ENCODE measurements at places on chromosomes 2 and 18.

GRCh38 chr18:35862119-35862640 is 110.3 kb upstream of the RMP24 start:
- no peak for DNase-seq

GRCh38 chr2:241686650-241687425 is at the start of gene DTYMK:
Gene DTYMK (minus strand): TSS chr2:241686815. CDS start chr2:241686783, 32 bp downstream.
- DNase-seq, result peak; percentile 96

GRCh38 chr2:26683583-26683982 is 8.9 kb upstream of the KCNK3 start:
- DNase-seq, result no peak

- DNase-seq, result no peak
These were observed 165.4 kb downstream of the CAPN13 start for GRCh38 chr2:30641765-30642345.

- no peak for DNase-seq
These were observed 9.6 kb upstream of the AQP4 start for GRCh38 chr18:26875040-26875654.

GRCh38 chr2:118811514-118812115 is 35.8 kb downstream of the EN1 start:
- no peak for DNase-seq

- DNase-seq, result no peak
These were observed 59.7 kb downstream of the CPS1 start for GRCh38 chr2:210616074-210616473.

GRCh38 chr2:99485411-99485810 is 4.4 kb downstream of the REV1 start:
- no peak for DNase-seq

GRCh38 chr2:65537651-65538385 is 105.4 kb upstream of the SPRED2 start:
- DNase-seq, result no peak

DNA sequence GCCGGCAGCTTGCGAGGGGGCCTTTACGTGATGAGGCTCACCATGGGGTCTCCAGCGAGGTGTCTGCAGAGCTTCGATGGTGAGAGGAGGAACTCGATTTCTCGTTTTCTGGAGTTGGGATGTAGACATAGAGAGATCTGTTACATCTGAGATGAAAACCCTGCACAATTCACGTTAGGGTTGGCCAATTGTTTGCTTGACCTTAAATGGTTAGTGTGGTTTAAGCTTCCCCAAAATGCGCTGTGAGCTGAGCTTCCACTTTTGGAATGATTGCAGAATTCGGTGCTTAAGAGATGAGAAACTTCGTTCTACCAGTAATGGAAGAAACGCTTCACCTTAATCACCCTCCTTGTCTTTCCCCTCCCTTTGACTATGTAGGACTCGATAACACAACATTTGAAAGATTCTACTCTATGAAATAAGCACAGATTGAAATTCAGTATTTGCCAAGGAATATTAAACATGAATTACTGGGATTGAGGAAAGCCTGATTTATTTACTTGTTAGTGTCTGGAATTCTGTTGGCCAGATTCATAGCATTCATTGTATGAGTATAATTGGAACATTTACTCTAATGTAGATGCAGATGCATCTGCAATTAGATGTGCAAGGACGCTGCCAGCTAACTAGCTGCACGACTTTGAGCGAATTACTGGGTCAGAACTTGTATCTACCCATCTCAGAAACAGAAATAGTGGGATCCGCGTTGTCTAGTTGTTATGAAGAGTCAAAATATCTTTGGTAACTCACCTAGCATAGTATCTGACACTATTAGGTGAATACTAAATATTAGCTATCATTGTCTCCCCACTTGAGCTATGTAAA is 1.6 kb upstream of the KLF7 start:
- DNase-seq, result no peak

- DNase-seq, result no peak
These were observed 89.1 kb downstream of the CAMKMT start for GRCh38 chr2:44450806-44451205.

DNA sequence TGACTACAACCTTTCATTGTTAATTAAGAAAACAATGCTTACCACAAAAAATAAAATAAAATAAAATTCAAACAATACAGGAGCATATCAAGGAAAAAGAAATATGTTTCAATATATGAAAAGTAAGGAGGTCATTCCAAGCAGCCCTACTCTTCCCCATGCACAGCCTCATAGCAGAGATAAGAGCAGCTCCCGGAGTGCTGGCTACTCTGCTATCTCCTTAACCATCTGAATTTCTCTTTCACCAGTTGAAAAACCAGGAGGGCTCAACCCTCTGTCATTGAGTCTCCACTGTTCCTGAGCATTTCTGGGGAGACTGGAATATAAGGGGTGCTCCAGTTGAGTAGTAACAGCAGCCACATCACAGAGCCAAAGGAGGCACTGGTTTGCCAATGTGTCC is 201.4 kb downstream of the TCF4 start:
- DNase-seq, result no peak

- no peak for DNase-seq
These were observed 31.6 kb downstream of the ZNF532 start for GRCh38 chr18:58896268-58896667.

DNA sequence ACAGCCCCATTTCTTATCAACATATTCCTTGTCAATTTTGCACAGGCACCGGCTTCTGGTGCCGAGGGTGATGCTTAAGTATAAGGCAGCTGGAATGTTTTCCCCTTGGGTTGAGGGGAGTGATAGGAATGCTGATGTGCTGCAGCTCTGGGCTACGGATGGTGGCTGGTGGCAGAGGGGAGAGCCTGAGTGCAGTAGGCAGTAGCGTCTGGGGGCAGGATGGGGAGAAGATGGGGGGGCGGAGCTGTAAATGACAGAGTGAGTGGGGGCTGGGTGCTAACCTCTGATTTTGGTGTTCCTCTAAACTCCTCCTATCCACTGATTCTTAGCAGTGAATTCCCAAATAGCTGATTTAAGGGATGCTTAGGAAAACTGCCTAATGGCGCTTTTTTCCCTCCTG is 20.7 kb downstream of the TMEM178A start:
- DNase-seq, result no peak

- no peak for DNase-seq
These were observed 103.4 kb downstream of the HDAC4 start for GRCh38 chr2:239297142-239298004.

- DNase-seq, result no peak
These were observed 2.7 kb downstream of the RASGRP3 start for GRCh38 chr2:33478968-33479731.

- no peak for DNase-seq
These were observed 232.4 kb downstream of the CD226 start for GRCh38 chr18:69715191-69715795.

- DNase-seq, result no peak
These were observed 89.7 kb upstream of the TTC39C start for GRCh38 chr18:23924813-23925212.

- DNase-seq, result no peak
These were observed 32.5 kb downstream of the GPR45 start for GRCh38 chr2:105274046-105274445.

GRCh38 chr2:232511336-232511890 is 8.8 kb upstream of the PRSS56 start:
- no peak for DNase-seq

DNA sequence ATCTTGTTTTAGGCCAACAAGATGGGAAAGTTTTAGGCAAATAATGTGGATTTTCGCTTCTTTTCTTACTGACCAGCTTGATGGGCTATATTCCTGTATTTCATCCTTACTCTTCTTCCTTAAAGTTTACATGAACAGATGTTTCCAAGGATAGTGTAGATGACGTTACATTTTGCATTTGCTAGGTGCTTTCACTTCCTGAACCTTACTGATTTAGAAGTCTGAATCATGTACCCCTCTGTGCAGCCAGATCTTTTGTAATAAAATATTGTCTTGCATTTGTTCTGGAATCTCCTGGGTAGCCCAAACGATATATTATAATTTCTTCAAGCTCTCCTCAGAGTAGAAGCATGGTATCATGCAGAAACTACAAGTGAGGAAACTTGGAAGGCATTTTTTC is 93.4 kb downstream of the CALCRL start:
- DNase-seq, result no peak

GRCh38 chr18:46412916-46413315 is 244.1 kb downstream of the LOXHD1 start:
- no peak for DNase-seq

GRCh38 chr2:138827426-138828054 is 47.4 kb upstream of the NXPH2 start:
- no peak for DNase-seq

DNA sequence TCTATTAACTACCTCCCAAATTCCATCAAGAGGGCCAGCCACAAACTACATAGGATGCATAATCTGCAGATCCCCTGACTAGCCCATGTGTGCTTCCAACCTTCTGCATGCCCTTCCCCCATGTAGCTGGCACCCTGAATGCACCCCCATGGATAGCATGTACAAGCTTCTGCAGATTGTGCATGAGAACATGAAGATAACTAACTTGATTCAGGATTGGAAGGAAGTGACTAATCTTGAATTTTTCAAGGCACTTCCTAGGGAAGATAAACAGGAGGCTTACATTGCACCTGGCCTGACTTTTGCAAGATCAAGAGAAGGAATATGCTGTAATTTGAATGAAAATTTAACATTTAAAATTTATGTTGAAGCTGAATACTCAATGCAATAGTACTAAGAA is 66.7 kb downstream of the CDC42EP3 start:
- no peak for DNase-seq

DNA sequence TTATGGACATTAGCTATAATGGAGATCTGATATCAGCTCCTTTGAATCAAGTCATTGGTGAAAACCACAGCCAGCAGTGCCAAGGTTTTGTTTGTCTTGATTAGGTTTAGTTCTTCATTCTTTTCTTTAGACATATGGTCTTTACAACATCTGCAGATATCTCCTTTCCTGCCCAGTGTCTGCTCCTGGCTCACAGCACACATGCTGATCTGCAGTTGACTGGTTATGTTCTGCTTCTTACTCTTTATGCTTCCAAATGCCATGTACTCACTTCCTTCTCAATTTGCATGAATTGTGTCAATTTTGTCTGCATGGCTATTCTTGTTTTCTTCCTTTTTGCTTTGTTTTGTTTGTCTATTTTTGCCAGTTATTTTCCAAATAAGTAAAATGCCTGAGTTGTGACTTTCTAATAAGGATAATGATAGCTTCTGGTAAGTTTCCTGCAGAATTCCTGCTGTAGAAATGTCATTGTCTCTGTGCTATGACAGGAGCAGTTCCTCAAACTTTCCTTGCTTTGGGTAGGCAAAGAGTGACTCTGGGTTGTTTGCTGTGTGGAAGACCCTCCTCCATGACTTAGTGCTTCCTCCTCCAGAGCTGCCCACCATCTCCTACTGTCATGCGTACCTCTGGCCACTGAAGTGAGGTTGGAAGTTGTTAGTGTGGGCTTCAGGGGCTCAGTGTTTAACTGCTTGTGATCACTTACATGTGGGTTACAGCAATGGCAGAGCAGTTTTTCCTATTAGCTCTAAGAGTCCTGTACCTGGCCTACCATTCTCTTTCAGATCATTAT is 8.2 kb downstream of the ARHGAP25 start:
- DNase-seq, result no peak

DNA sequence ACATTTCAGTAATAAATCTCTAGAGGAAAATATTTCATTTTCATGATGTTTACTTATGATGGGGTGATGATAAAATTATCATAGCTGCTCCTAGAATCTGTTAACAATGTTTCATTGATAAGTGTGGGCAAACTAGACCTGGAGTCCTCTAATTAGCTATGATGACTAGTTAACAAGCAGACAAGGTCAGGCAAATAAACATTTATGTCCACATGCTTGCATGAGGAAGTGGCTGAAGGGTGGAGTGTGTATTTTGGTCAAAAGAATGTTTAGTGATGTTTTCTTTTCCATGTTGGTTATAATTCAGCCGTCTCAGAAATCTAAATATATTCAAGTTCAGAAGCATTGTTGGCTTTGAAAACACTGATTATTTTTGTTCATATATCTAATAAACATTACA is 99.9 kb upstream of the FN1 start:
- no peak for DNase-seq

- DNase-seq, result no peak
These were observed 156.8 kb downstream of the GLI2 start for GRCh38 chr2:120892271-120892966.

GRCh38 chr2:200259577-200259957 is 46.9 kb upstream of the SPATS2L start:
- DNase-seq, result no peak

DNA sequence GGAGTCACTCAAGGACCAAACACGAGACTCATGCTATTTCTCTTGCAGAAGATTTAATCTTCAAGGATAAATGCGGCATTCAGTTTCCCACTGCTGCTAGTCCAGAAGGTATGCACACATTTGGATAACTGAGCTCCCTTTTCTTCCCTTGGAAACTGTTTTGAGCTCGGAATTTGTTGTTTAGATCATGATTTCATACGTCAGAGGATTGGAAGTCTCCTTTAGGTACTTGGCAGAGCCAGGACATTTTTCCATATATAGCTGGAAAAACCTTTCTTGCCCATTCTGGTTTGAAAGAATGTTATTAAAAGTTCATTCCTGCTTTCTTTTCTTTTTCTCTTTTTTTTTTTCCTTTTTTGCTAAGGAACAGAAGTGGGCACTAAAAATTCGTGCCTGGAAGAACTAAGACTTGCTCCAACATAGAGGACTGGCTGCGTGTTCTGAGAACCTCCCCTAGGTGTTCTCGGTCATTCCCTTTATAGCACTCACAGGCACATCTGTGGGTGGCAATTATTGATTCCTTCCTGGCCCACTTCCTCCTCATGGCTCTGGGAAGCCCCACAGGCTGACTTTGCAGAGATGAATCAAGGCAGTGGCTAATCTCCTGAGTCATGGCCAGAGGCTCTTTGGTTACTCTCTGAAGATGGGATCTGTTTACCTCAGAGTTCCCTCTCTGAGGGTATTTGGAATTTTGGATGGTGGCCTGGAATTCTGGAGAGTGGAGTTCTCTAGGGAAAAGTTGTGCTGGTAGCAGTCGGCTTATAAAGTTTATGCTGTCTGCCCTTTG is 104.8 kb downstream of the PLCL1 start:
- no peak for DNase-seq

- DNase-seq, result no peak
These were observed 44.0 kb upstream of the DSG1 start for GRCh38 chr18:31273812-31274527.

GRCh38 chr18:43681661-43682060 is 404.4 kb upstream of the SYT4 start:
- DNase-seq, result no peak

DNA sequence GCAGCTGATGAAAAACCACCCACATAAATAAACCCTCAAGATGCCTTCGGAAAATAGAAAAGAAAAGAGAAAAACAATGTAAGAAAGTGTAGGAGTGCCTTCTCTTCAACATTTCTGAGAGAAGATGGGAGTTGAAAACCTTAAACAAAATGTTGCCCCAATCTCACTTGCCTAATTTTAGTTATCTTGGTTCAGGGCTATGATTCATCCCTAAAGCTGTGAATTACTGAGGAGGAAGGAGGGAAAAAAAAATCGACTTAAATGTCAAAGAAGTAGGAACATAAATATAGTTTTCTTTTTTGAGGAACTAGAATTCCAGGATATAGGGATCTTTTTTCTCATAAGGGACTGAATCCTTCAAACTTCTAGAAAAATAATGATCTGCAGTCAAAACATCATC is 360.3 kb downstream of the TGIF1 start:
- DNase-seq, result no peak

GRCh38 chr2:221908518-221908917 is 336.4 kb upstream of the EPHA4 start:
- no peak for DNase-seq

Measured in stimulated activated CD4-positive, alpha-beta T cell treated with anti-CD3 and anti-CD28 coated beads, Interleukin-2, amount 100 ng/mL, for 24 hours (primary cell).